NCI-H69 (cell line): ENCODE measurements at places on chromosomes 12 and 14.

DNA sequence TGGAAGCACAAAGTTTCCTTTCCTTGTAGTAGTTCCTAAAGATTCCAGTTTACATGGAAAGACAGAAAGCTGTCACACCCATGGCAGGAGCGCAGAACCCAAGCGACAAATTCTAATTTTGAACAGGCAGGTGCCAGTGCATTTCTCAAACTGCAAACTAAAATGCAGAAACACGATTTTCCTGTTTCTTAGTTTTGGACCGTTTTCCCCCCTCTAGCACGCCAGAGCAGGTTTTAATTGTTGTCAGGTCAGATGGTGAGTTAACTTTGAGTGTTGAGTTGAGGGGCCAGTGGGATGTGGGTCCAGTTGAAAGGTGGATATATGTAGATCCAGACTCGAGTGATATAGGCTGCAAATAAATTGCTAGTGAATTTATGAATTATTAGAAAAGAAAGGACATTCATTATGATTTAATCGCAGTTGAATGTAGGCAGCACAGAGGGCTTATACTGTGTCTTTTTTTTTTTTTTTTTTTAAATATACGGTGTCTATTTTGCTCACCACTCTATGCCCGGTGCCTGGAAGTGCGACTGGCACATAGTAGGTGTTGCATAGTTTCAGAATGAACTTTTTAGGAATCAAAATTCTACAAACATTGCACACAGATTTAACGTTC, 909 bp upstream of the ETFBKMT start:
- DNase-seq, result peak; percentile 76

GRCh38 chr14:88667555-88668273, 104.9 kb downstream of the ZC3H14 start:
- DNase-seq, result peak; percentile 90

DNA sequence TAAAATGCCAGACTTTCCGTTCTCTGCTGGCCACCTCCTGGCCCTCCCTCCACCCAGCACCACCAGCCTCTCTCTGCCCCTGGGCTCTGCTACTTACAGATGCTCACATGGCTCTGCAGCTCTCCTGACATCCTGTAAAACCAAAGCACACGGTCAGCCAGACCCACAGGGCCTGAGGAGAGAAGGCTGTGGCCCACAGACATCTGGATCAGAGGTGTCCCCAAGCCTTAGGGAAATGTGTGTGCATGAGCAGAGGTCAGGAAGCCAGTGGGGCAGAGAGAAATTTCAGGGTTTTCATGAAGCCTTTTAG, 11.5 kb downstream of the KRT77 start:
- no peak for DNase-seq

GRCh38 chr12:76881142-76881541, 2.3 kb upstream of the CSRP2 start:
- DNase-seq, result no peak

DNA sequence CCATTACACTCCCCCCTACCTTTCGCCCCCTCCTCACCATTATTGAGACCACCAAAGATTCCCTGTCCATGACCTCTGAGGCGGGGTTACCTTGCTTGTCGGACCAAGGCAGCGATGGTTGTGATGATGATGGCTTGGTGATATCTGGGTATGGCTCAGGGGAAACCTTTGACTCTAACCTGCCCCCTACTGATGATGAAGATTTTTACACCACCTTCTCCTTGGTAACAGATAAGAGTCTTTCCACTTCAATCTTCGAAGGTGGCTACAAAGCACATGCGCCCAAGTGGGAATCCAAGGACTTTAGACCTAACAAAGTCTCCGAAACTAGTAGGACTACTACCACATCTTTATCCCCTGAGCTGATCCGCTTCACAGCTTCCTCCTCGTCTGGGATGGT, 350.2 kb downstream of the DIO2 start:
- peak; percentile 32 for DNase-seq

DNA sequence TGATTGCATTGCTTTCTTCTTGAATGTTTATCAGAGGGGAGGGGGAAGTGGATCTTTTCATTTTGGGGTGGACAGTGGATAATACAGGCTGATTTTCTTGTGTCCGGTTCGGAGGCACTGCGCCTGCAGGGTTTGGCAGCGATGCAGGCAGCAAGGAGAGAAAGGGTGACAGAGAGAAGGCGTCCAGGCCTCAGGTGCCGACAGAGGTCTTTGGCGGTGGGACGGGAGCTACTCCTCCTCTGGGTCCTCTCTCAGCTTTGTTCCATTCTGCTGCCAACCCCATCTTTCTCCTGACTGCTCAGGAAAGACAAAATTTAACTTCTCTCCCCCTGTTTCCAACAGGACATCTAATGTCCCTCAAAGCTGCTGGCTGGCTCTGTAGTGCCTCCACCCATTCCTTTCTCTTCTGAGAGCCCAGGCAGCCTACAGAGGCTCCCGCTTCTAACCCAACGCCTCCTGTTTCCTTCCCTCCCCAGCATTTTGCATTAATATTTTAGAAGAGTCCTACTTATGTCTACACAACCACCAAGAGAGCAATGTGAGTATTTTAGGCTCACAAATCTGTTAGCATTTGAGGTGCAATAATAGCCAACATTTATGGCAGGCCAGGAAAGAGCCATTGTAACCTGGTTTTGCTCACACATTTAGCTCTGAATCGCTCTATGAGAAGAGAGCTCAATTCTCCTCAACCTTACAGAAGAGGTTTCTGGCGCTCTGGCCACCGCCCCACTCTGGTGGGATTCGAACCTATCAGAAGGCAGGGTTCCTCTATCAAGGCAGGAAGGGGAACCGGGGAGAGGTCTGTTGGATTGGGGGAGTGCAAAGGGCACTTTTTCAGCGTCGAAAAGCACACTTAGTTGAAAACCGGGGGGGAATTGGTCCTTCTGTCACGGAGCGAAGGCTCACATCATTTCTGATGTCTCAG, 7.1 kb upstream of the TBX5 start:
- DNase-seq, result no peak

DNA sequence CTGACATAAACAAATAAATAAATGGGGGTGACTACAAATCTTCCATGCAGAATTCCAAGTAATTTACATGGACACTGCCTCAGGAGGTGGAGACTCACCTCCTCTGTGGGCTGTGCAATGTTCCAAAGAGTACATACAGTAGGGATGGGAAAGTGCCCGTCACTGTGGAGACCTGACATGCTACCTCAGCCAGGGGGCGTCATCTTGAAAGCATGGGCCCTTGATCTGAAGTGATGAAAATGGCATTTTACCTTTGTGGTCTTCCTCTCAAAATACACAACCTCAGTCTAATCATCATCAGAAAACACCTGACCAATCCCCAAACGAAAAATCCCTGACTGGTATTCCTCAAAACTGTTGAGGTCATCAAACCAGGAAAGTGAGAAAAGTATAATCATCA, 48.4 kb downstream of the ANAPC7 start:
- DNase-seq, result peak; percentile 76

DNA sequence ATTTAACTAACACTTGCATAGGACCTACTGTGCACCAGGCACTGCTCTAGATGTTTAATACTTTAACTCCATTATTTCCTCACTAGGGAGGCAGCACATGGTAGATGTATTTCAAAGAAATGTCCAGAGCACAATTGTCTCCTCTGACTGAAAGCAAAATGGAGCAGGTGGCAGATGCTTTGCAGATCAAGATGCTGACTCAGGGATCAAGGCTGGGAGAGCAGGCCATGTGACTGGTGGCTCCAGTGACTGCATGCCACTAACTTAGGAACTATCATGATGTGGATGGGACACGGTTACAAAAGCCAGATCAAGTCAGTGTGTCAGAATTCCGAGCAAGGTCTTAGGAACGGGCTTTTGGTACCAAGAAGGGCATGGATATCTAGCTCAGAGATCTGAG, 28.2 kb downstream of the SERPINA11 start:
- DNase-seq, result no peak

DNA sequence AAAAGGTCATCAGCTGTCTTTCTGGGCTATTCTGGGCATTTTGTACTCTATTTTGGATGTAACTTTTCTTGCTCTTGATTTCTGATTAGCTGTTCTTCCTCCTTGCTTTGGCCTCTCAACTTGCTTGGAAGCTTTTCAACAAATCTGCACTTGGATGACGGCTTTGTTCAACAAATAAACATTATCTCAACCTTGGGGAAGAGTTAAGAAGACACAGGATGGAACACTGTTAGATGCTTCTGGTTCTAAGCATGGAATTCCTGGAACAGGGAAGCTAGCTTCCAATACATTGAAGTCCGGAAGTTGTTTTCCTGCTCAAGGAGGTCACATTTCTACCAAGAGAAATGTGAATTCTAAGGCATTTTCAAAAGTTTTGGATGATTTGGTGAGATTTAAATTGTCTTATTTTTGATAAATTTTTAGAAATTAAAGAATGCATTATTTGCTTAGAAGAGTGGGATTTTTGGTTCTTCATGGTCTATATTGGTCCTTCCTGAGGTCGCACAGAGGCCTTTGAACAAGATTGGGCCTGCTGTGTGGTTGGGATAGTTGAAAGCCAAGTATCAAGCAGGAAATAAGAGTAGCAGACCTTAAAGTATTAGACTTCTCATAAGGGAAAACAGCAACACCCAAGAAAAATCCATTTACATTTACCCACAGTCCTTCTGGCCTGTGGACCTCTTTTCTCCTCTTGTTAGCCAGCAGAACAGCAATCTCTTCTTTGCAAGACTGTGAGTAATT, 59.2 kb downstream of the PPFIBP1 start:
- no peak for DNase-seq

DNA sequence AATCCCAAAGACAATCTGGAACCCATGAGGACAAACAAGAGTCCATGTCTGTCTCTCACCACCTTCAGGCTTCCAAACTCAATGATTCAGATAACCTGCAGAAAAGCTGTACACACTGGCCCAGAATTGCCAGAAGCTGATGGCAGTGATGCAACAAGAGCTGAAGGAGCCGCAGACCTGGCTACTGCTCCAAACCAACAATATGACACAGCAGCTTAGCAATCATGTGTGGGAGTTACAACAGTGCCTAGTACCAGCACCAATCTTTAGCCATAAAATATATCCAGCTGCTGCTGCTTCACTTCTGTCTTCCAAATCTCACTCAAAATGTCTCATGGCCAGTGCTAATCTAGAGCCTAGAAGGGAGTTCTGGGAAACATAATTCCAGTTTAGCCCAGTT, 22.0 kb downstream of the RPS6KA5 start:
- DNase-seq, result no peak

GRCh38 chr12:67645601-67646000, 2.9 kb upstream of the DYRK2 start:
- DNase-seq, result no peak

GRCh38 chr12:8037947-8038346, 5.4 kb downstream of the FOXJ2 start:
- DNase-seq, result peak; percentile 17

- no peak for DNase-seq
These were observed 32.1 kb downstream of the FMNL3 start for GRCh38 chr12:49675137-49675536.

GRCh38 chr12:46933947-46934346, 108.2 kb upstream of the SLC38A4 start:
- DNase-seq, result peak; percentile 53

DNA sequence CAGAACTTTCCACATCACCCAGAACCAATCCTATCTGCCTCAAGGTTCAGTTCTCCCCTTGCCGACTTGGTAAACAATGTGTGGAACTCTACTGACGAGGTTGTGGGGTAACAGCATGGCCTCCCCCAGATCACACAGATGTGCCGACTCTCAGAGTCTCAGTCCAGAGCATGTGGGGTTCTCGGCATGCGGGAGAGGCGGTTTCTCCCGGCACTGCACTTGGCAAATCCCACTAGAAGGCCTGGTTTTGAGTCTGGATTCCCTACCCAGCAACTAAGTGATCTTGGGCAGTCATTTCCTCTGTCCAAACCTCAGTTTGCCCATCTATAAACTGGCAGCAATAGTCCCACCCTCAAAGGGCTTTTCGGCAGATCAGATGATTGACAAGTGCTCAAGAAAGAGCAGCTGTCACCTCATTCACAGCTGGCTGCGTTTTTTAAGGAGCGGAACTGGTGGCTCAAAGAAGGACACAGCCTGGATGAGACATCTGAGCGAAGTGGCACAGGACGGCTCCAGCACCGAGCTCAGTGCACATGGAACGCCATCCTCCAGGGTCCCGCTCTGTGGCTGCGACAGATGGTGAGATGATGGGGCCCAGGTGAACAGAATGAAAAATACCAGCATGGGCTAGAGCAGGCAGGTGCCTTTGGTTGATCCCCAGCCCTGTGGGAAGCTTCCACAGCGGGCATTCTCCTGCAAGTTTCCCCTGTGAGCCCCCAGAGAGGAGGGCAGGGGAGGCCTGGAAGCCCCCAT, 7.3 kb downstream of the TESC start:
- DNase-seq, result no peak

- DNase-seq, result peak; percentile 65
These were observed 3.0 kb downstream of the NUAK1 start for GRCh38 chr12:106135781-106136180.

GRCh38 chr12:14700935-14701334, 4.5 kb upstream of the GUCY2C start:
- no peak for DNase-seq

GRCh38 chr14:88793259-88793625, 489 bp upstream of the EML5 start:
- no peak for DNase-seq

- no peak for DNase-seq
These were observed 139.7 kb upstream of the CCND2 start for GRCh38 chr12:4133636-4134447.

DNA sequence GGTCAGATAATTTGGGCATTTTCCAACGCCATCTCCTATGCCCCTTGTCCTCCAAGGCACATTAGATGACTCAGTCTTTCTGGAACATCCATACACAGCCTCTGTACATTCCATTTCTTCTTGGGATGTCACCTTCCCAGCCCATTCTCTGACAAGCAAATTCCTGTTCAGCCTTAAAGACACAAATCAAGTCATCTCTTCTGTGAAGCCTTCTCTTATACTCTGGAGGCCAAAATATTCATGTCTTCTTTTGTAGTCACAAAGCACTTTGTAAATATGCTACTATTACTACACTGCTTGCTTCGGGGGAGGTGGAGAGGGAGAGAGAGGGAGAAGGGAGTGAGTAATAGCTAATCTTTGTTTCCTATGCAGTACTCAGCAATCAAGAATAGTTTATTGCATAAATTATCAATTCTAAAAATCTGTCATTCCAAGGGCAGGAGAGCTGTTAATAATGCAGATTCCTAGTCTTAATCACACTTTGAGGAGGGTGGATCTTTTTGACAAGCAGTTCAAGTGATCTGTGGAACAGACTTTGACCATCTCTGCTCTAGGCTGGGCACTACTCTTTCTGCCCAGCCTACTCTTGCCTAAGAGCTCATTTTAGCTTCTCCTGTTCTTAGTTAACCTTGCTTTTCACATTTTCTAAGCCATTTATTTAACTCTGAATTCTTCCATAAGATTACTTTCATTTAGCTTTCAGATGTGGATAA, 27.9 kb downstream of the KCNMB4 start:
- no peak for DNase-seq

DNA sequence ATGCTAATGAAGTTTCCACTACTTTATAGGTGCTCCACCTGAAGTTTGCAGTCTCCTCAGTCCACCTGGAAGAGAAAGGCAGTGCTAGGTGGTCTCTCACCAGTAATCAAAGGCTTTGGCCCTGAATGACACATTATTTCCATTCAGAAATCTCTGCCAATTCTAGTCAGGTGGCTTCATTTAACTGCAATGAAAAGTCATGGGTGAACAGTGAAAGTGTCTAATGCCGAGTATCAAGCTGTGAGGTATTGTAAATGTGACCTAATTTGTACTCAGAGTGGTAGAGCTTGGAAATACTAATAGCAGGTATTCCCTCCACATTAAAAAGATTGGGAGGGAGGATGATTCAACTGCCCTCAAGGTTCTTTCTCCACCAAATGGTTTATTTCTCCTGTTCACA, 220.9 kb upstream of the LRFN5 start:
- peak; percentile 90 for DNase-seq
